8988T (cell line): ENCODE measurements at places on chromosomes 12 and 14.

DNA sequence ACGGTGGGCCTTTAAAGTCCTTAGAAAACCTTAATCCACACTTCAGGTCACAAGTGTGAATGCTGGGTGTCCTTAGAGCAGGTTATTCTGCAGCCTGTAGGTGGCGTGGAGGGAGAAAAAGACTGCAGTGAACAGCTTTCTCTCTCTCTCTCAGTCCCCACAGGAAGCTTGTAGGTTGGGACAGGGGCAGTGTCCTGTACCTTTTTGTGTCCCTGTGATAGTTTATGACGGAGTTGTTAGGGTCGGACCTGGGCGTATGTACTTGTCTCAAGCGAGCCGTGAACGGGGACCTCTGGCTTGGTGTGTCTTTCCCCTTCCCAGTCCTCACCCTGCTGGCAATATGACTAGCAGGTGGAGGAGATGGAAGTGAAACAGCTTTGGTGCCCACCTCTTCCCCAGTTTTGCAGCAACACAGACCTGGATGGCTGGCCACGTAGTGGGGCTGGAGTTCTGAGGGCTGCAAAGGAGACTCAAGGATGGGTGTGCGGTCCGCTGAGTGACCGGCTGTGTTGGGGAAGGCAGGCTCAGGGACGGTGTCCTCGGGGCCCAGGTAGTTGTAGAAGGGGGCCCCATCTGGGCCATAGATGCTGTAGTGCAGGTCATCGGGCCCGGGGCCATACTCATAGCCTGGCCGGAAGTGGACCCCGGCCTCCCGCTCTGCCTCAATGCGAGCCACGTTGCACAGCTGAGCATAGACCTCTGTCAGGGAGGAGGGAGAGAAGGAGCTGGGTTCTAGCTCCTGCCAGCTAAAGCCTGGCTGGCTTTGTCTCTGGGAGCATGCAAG, 8.9 kb downstream of the ISCA2 start:
- DNase-seq = no peak

DNA sequence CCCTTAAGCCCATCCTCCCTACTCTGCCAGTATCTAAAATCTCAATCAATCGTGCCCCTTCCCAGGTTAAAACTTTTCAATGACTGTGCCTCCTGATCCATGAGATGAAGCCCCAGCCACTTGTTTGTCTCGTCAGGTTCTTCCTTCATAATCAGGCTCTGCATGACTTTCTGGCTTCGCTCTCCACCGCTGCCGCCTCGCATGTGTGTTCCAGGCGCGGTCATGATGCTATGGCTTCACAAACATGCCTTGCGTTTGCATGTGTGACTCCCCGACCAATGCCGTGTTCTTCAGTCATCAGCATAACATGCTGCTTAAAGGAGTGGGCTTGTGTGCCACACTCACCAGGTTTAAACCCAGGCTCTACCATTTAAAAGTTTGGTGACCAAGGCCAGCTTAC, 5.0 kb upstream of the C1RL start:
- no peak for DNase-seq

DNA sequence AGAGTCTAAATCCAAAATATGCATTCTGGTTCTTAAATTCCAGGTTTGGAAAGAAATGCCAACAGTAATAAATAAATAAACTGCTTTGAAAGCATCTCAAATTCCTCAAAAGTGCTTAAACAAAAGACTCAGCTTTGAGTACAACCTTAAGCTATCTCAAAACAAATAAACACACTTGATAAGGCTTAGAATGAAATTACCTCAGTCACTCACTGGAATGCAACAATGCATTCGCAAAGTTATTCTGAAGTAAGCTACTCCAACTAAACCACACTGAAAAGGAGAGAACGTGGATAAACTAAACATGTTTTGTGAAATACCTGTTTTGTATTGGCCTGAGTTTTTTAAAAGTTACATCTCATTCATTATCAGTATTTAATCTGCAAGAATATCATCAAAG, 1.2 kb downstream of the SPTSSA start:
- DNase-seq = no peak

DNA sequence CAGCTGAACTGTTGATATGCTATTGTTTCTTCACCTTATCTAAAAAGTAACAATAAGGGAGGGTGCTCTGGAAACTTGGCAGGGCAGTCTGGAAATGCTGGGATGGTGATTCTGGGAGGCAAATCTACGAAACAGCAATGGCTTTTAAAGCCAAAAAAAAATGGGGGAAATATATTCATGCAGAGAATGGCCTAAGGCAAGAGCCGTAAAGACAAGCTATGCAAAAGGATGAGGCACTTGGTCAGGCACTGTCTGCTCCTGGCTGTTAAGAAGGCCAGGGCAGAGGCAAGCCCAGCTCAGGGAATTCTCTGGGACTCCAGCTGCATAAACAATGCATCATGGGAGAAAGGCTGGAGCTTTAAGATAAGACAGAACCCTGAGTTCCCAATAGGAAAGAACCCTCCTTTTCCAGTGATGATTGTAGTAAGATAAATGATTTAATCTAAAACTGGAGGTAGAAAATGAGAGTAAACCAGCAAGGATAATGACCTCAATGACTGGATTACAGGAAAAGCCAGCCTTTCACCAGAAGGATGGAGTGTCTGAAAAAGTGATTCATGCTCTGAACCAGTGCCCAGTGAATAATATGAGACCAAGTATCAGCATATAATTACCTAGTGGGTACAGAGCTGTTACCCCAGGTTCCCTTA, 46.0 kb downstream of the ITPR2 start:
- no peak for DNase-seq

GRCh38 chr14:62117010-62117750, 355.0 kb downstream of the SNAPC1 start:
- no peak for DNase-seq

GRCh38 chr12:43969882-43970281, 134.0 kb downstream of the TMEM117 start:
- no peak for DNase-seq

- DNase-seq = no peak
Observed at GRCh38 chr12:69036999-69037398, 104.0 kb upstream of the CPM start.

DNA sequence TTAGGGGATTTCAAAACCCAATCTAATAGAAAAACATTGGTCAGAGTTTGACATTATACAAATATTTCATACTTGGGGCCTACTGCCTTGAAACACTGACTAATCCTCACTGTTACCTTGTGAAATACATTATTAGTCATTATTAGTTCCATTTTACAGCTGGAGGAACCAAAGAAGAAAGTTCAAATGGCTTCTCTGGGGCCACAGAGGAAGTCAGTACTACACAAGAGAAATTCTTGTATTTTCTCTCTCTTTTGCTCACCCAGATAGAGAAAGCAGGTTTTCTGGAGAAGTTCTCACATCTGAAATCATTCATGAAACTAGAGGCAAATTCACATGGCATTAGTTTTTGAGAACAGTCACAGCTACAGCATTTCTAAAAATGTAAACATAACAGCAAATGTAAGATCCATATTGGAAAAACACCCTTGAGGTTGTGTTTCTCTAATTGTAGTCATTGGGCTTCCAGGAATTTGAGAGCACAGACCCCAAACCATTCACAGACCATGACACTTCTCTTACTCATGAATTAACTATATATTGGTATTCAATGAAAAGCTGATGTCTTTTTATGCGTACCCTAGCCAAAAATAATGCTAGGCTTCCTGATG, 83.0 kb downstream of the LLPH start:
- no peak for DNase-seq

DNA sequence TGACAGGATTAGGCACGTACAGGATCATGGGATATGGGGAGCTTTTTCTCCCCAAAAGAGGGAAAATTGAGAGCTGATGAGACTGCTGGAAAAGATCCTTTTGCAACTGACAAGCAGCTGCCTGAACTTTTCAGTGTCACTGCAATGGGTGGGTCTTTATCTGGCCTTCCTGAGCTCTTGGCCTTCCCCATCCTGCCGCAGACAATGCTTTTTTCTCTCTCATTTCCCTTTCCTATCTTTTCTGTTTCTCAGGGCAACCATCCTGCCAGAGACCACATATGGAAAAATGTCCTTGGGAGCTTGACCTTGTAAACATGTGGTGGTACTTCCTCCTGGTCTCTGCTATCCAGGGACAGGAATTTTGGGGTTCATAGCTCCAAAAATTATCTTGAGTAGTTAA, 75.8 kb downstream of the CALM1 start:
- no peak for DNase-seq

DNA sequence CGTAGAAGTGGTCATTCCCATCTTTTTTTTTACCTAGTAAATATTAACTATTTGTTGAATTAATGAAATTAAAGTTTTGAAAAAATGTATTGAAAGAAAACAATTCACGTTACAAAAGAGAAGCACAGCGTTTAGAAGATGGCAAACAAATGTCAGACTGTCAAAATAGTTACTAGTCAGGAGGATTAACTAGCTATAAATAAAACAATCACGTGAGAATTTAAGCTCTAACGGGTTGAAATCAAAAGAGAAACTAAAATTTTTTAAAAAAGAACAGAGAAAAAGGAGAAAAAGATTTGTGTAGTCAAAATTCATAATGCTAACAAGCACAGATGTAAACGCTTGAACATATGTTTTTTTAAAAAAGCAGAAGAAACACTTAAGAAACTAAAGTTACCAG, 26.4 kb downstream of the DDHD1 start:
- no peak for DNase-seq

DNA sequence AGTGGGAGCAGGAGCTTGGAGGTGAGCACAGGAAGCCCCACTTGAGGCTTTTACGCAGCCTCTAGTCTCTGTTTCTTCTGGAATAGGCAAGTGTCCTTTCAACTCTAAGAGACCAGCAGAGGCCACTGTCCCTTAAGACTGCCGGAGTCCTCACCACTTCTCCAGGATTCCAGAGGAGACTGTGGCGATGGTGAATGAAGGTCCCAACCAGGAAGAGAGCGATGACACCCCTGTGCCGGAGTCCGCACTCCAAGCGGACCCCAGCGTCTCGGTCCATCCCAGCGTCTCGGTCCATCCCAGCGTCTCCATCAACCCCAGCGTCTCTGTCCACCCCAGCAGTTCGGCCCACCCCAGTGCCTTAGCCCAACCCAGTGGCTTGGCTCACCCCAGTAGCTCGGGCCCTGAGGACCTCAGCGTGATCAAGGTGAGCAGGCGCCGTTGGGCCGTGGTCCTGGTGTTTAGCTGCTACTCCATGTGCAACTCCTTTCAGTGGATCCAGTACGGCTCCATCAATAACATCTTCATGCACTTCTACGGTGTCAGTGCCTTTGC, 442 bp downstream of the FLVCR2 start:
- no peak for DNase-seq

GRCh38 chr14:37202265-37202664, 4.5 kb downstream of the MIPOL1 start:
- no peak for DNase-seq

- DNase-seq = no peak
Observed at GRCh38 chr12:127903146-127903545, 363.8 kb upstream of the TMEM132C start.

DNA sequence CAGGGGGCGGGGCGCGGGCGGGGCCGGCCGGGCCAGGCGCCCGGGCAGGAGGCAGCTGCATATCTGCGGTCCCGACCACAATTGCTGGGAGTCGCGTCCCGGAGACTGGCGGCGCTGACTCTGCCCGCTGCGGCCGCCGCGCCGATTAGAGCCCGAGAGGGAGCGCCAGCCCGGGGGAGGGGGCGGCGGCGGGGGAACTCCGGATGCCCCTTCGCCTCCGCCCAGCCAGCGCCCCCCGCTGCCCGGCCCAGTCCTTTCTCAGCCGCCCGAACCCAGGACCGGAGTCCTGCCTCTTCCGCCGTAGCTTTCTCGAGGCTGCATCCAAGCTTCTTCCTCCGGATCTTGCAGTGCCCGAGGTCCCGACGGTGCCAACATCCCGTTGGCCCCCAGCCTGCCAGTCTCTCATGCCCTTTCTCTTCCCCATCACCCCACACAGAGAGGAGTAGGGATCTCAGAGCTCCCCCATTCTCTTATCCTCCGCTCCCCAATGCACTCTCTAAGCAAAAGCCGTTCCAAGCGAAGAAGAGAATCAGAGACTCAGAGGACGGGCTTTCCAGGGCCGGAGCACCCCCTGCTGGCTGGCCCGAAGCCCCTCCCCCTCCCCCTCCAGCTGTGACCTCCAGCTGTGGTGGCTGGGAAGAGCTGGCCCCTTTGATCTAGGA, 8.8 kb upstream of the SP7 start:
- DNase-seq = peak; percentile 74

DNA sequence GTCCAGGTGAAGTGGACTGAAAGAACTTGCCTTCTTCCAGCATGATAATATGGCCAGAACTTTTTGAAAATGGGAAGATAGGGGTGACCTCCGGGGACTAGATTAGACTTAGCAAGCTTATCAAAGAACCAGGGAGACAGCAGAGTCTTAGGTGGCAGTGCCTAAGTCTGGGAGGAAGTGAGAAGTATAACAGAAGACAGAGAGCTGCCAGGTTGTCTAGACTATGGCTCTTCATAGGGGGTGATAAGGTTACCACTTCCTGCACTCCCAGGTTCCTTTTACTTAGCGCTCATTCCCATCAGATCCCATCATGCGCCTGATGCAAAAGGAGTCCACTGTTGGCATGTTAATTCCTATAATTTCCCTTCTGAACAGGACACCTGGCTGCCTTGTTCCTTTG, 69.9 kb downstream of the PLXNC1 start:
- no peak for DNase-seq

DNA sequence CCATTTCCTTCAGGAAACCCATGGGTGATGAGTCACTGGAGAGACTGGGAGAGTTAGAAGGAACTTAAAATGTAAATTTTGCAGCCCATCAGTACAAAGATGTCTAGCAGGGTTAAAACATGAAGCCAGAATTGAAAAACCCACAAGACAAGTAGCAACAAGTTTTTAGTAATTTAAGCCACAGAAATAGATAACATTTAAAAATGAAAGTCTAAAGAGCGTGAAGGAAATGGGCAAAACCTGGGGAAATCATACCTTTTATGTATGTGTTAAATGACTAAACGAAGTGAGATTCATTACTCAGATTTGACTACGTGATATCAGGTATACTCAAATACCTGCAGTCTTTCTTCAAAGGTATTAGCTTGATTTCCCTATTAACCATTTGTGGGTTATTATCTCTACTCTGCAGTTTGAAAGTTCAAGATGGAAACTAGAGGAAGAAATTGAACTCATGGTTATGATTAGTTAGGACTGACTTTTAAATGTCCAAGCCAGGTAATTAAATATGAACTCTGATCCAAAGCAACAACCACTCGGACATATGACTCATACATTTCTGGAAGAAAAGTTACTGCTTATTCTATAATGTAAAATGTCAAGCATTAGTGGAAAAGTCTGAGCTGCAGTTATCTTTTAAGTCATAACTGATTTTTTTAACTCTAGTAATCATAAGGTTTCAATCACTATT, 84.1 kb downstream of the ITPR2 start:
- no peak for DNase-seq

DNA sequence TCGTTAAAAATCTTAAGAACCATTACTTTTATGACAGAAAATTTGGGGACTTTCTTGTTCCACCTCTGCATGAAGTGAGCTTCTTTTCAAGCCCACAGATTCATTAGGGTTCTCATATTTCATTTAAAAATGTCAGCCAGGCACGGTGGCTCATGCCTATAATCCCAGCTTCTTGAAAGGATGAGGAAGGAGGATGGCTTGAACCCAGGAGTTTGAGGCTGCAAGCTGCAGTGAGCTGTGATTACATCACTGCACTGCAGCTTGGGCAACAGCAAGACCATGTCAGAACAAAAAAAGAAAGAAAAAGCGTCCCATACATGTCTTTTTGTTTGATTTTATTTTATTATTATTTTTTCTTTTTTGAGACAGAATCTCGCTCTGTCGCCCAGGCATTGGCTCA, 43.4 kb upstream of the ATF1 start:
- DNase-seq = no peak
